Panc1 (cell line): ENCODE measurements at places on chromosomes 2 and 18. TPM values are rescaled to one million over a fixed set of nuclear protein-coding genes. Genes with fewer than 3 reads are reported as not detected.

Gene CUL3
- 104 TPM for total RNA-seq

DNA sequence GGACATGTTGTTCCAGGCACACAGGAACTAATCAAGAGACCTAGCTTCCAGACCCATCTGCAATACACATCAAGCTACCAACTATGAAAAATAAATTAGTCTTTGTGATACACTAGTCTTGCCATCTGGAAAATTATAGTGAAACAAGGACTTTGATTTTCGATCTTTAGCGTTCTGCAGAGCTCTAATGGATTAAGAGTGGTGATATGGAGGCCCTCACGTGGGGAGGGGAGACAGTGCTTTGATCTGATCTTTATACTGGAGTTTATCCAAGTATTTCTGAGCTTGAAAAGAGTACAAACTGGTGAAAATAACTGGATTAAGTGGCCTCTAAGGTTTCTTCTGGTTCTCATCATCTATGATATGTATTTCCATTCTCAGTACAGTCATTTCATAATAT lies 273.4 kb upstream of the CDH7 start:
- H3K27me3 ChIP-seq: no peaks in the 10 kb centered on the region
- no peak overlapping the region for H3K27ac ChIP-seq
- H3K4me3 ChIP-seq: no peak overlapping the region
- no peaks in the 10 kb centered on the region for H3K36me3 ChIP-seq
- no peaks in the 10 kb centered on the region for H3K4me1 ChIP-seq

- H3K27ac ChIP-seq: no peak overlapping the region
- H3K4me1 ChIP-seq: no peaks in the 10 kb centered on the region
- H3K4me3 ChIP-seq: no peak overlapping the region
- H3K27me3 ChIP-seq: no peaks in the 10 kb centered on the region
Measured at GRCh38 chr2:132538331-132538855, 121.8 kb downstream of the GPR39 start.

DNA sequence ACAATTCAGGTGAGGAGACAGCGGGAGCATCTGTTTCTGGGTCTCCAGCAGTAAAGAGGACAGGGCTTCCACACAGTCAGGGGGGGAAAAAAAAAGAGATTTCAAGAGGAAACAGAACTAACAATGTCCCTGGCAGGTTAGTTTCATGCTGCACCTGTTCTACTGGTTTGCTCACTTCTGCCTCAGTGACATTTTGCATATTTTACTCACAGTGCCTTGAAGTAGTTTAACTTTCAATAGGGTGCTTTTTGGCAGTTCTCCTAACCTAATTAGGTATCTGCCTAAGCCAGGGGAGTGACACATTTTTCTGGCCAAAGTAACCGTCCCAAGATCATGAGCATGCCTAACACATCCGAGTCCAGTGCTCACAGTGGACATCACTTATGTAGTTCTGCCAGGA lies 109.0 kb upstream of the ALK start:
- DNase-seq: no peak
- no peak overlapping the region for H3K27ac ChIP-seq
- no peaks in the 10 kb centered on the region for H3K36me3 ChIP-seq
- no peaks in the 10 kb centered on the region for H3K4me1 ChIP-seq
- no peak overlapping the region for H3K4me3 ChIP-seq
